ENCODE measurements at places on chromosomes 13 and 19.

DNA sequence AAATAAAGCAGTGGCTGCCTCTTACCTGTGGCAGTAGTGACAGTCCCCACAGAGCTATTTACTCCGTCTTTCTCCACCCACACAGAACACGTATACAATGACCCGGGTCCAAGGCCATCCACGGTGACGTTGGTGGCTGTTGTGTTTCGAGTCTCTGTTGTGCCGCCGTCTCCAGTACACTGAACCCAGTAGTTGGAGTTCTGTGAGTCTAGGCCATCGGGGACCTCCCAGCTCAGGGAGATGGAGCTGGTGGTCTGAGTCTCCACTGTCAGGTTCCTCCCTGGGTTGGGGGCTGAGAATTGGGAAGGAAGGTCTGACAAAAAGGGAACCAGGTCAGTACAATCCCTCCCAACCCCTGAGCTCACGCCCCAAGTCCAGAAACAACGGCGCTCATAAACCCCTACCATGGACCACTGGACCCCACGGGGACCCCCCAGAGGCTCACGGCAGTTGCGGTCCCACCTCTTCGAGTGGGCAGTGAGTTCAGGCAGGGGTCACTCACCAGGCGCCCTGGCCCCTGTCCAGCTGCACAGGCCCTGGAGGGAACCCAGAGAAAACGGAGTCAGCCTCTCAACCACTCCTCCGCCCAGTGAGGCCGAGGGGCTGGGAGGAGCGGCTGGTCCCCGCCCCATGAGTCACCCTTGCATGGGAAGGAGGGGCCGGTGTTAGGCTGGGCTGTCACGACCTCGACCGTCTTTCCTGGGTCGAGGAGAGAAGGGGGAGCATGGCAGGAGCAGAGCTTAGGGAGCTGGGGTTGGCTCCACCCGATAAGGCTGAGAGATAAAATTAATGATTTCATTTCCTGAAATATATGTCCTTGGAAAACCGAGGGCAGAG lies 2.4 kb downstream of the PTPRH start:
- no peak for DNase-seq

- DNase-seq: no peak
Observed at GRCh38 chr13:45349438-45349837, 8.5 kb upstream of the TPT1 start.

- DNase-seq: no peak
Observed at GRCh38 chr13:45933203-45933908, 81.8 kb upstream of the SIAH3 start.

GRCh38 chr19:45094137-45094536 lies 1.2 kb downstream of the PPP1R37 start:
- no peak for DNase-seq

DNA sequence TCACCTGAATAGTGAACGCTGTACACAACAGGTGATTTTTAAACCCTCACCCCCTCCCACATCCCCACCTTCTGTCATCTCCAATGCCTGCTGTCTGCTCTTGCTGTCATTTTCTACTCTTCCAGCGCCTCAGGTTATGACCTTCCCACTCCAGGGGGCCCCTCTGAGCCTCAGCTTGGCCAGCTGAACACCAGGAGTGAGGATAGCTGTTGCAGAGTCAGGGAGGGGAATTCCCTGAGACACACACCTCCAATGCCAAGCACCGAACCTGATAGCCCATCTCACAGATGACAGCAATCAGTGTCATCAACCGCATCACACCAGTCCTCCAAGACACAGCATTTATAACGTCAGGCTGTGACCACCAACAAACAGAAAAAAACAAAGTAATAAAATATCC lies 193.5 kb downstream of the ZNF536 start:
- DNase-seq: no peak

DNA sequence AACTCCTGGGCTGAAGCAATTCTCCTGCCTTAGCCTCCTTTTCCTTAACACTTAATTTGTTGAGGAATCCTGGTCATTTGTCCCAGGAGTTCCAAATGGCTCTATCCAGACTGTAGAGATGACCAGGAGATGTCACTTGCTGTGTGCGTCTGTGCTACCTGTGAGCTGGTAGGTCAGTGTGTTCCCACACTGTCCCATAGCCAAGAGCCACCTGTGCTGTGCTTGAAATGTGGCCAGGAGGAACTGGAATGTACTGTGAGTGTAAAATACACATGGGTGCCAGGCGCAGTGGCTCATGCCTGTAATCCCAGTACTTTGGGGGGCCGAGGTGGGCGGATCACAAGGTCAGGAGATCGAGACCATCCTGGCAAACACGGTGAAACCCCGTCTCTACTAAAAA lies 29.4 kb upstream of the KDM4B start:
- DNase-seq: no peak

DNA sequence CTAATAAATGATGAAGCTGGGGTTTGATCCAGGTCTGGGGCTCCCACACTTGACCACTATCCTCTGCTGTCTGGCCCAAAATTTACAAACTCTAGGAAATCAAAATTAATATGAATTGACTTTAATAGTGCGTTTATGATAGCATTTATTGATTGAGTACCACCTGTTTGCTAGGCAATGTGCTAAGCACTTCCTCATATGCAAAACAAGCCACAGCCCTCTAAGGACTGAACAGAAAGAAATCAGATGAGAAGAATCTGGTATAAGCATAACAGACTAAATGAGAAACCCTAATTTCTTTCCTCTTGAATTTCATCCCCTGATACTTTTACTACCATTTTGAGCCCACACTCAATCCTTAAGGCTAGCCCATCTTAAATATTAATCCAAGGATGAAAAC lies 6.6 kb upstream of the MLNR start:
- no peak for DNase-seq
